NCI-H446 treated with DMSO at 0.1 percent for 48 hours (cell line): ENCODE measurements at places on chromosomes 7 and 10.

GRCh38 chr10:75544386-75544785 lies 113.0 kb downstream of the LRMDA start:
- no peak for DNase-seq

DNA sequence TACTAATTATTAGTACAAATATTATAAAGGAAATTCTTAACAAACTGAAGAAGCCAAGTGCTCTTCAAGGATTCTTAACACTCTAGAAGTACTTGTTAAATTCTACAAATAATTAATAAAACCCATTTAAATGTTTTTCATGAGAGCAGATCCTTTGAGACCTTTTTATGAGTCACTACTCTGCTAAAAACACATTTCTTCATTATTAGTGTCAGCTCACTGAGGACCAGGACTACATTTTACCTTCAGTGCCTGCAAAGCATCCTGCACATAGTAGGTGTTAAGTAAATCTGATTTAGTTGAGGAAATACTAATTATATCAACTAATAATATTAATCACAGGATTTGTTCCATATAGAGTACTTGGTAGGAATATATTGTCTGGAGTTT lies 273.6 kb downstream of the PHTF2 start:
- DNase-seq = no peak

- DNase-seq = no peak
Measured at GRCh38 chr7:118306771-118307170, 82.3 kb downstream of the ANKRD7 start.

DNA sequence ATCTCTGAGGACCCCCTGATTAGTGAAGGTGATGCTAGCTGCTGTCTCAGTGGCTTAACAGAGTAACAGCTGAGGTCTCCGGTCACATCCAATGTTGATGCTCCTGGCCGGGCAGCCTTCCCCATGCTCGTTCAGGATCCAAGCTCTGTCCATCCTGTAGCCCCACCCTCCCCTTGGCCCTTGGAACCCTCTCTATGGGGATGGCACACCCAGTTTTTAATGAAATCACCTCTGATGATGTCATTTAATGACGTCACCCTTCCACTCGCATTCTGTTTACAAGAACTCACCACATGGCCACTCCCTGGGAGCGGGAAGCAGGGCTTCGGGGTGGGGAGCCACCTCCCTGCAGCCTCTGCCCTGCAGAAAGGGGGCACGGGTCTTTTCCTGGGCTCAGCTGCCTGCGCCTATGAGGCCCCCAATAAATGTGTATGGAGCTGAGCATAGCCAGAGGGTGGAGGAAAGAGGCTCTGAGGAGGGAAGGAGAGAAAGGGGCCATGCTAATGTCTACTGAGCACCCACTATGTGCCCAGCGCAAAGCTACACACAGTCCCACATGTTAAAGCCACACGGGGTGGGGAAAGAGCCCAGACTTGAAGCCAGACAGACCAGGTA lies 95.5 kb downstream of the OAT start:
- DNase-seq = no peak

DNA sequence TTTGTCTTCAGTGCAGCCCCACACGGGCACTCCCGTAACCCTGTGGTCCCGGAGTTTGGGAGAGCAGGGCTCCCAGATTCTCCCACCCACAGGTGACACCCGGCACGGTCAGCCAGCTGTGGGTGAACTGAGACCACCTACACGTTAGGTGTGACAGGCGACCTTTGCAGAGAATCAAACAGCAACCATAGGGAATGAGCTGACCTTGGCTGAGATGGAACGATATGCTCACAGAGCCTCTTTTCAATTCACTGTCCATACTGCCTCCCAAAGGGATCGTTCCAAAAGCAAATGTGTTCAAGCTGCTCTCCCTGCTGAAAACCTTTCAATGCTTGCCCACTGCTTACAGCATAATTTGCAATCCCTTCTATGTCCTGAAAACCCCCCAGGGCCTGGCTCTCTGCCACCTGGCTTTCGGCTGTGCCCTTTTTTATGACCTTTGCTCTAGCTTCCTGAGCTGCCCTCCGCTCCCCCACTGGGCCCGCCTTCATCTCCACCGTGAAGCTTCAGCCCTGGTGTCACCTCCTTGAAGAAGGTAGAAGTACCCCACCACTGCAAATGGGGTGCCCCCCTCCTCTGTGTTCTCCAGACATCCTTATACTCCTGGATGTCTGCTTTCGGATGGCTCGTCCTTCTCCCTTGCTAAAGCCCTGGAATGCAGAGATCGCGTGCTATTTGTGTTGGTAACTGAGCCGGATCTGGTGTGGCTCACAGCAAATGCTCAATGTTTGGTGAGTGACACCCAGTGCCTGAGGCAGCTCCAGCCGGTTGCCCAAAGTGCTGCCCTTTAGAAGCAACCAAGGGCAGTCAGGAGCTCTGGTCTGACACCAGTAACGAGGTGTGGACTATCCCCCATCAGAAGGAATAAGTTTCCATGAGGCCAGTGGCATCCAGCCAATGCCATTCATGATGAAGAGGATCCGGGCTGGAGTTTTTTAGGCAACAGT lies 90.4 kb downstream of the KIAA1549 start:
- DNase-seq = no peak

DNA sequence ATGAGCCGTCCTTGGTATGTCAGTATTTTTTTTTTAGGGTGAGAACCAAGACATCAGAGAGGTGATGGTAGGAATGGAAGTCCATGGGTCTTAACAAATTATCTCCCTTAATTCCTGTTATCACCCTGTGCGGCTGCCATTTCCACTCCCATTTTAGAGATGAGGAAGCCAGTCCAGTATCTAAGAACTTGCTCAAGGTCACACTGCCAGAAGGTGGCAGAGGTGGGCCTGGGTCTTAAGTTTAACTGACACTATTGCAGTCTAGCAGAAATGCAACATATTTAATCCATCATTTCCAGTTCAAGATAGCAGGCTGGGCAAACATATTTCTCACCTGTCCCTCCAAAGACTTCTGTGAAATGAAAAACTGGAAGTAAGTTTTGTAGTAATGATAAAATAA lies 108.3 kb downstream of the GLI3 start:
- DNase-seq = no peak

DNA sequence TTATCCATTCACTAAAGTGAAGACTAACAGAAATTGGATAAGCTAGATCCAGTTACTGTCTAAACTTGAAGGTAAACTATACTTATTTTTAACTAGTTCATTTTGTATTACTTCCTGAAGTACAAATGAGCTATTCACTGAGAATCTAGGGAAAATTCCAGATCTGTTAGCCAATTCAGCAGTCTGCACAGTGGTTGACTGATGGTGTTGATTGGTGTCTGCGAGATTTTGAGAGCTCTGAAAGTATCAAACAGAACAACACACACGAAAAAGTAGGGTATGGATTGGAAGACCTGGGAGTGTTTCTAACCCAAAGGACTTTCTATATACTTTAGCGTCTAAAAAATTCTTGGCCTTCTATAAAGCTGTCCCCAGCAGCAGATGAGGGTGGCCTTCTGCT lies 33.6 kb upstream of the AGR2 start:
- DNase-seq = no peak

DNA sequence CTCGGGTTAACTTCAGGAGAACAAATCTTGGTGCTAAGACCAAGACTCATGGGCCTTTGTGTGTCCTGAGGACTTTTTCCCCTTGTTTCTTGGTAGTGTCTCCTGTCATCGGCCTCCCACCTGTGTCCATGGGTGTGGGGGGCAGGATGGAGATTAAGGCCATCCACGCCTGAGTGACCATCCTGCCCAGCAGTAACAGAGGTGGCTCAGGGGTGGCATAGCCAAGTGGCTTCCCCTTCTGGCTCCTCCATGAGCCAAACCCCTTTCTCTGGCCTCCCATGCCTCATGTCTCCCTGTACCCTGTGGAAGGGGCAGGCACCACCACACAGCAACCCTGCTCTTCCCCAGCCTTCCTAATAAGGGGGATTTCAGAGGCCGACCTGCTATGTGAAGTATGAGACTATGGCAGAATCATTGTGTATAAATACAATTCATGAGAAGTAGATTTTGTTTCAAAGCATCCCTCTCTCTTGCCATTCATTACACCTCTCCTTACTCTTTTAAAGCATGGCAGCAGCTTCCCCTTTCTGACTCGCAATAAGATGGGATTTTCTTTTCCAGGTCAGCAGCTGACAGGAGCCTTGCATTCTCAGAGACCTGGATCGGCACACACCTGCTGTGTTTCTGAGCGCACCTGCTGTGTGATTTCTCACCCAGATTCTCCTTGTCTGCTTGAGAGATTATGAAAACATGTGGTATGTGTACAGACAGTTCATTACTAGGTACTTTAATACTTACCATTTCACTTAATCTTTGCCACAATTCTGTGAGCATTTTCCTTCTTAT lies 102.5 kb downstream of the XPNPEP1 start:
- DNase-seq = no peak

- no peak for DNase-seq
Measured at GRCh38 chr7:50314836-50315592, 10.5 kb downstream of the IKZF1 start.

DNA sequence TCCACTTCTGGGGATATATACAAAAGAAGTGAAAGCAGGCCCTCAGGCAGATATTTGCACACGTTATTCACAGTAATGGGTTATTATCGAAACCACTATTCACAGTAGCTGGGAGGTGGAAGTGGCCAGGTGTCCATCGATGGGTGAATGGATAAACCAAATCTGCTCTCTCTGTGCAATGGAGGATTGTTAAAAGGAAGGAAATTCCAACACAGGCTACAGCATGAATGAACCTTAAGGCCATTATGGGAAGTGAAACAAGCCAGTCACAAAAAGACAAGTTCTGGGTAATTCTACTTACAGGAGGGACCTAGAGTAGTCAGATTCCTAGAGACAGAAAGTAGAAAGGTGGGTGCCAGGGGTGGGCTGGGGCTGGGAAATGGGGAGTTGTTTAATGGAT lies 48.5 kb upstream of the BHLHA15 start:
- DNase-seq = no peak

DNA sequence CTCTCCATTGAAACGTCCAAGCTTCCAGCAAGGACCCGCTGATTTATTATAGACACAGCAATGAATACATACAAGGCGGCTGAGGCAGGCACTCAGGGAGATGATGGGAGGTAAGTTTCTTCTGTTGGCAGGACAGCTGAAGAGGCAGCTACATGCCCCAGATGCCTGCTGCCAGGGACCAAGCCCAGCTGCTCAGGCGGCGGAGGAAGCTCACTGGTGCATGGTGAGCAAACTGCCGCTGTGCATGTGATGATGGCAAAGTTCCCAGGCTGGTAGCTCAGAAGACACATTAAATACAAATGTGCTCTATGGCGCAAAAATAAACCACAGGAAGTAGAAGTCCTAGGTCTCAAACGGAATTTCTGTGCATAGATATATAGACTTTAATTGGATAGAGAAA lies 2.3 kb downstream of the DNTT start:
- peak; percentile 92 for DNase-seq

- DNase-seq = no peak
Measured at GRCh38 chr10:60606343-60607080, 171.8 kb upstream of the CDK1 start.

DNA sequence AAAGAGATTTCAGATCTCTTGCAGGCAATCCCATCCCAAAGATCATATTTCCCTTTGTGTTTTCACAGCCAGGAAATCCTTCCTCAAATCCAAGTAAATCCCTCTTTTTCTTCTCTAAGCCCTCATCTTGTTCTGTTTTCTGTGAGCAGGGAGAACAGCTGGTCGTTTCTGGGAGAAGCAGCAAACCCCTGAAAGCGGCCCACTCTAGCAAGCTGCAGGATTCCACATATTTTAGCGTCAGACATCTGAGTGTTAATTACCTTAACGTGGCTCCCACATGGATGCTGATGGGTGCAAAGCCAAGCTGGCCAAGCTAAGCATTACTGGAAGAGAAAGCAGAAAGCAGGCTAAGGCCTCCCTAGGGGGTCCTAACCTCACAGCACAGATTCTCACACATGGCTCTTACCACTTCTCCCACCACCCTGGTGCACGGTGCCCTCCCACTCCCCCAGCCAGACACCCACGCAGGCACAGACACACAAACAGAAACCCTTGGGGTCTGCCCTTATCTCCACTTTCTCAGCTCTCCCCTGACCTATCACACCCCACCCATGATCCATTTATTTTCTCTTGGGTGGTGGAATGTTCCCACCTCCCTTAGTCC lies 551.0 kb upstream of the AUTS2 start:
- no peak for DNase-seq

DNA sequence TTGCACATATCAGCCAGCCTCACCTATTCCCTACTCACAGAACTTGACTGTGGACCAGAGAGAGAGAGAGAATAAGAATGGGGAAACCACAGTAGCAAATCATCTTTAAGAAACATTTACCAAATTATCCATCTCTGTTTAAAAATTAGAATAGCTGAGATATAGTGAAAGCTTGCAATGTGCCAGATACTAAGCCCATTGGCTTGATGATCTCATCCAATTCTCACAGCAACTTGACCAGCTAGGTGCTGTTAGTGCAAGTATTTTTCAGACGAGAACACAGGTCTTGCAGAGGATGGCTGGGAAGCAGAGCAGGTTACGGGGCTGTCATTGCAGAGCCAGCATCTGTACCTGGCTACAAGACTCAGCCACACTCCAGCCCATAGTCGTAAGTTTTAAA lies 50.9 kb downstream of the KLF6 start:
- DNase-seq = no peak

GRCh38 chr7:29622335-29623265 lies 59.0 kb downstream of the PRR15 start:
- peak; percentile 68 for DNase-seq

GRCh38 chr7:155807789-155808548 lies 4.3 kb downstream of the SHH start:
- DNase-seq = no peak

- no peak for DNase-seq
Measured at GRCh38 chr7:116955340-116955739, 2.0 kb downstream of the ST7 start.

GRCh38 chr7:139393621-139394211 lies 34.0 kb downstream of the LUC7L2 start:
- no peak for DNase-seq

DNA sequence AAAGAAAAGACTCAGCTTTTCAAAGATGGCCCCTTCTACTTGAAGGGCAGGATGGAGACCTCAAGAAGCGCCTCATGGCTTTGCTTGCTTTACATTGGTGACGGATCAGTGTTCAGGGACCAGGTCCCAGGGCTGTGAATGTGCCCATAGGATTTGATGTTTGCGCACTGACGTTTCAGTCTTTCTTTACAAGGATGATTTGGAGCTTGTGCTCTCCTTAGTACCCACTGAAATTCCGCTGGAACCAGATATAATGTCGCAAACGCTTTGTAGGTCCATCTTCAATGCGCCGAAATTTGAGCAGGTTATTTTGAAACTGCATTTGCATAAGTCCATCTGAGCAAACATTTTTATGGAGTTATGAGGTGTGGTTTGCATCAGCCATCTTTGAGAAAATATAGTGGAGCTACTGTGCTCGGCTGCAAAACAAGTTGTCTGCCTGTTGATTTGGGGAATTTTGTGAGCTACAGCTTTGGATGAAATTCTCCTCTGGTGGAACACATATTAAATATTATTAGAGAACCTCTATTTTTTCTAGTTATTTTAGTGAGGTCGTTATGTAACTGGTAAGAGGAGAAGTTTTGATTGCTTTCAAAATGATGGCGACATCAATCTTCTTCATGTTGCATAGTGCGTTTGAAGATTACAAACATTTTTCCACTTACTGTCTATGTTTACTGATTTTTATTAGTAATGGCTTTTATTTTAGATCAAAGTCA lies 2.4 kb downstream of the RBM20 start:
- DNase-seq = peak; percentile 72

- no peak for DNase-seq
Measured at GRCh38 chr10:24723386-24723787, 300 bp downstream of the ARHGAP21 start.
